ENCODE measurements at places on chromosomes 12 and 14. TPM values are rescaled to one million over a fixed set of nuclear protein-coding genes. Genes with fewer than 3 reads are reported as not detected.

Gene OTX2
- total RNA-seq: not detected

Gene RPS6KL1
- 7.6 TPM for total RNA-seq

Gene P2RX7
- 1.9 TPM for total RNA-seq

Gene CMKLR1
- total RNA-seq: 11.0 TPM

Gene LUM
- total RNA-seq: 130 TPM

Gene AQP2
- not detected for total RNA-seq

GRCh38 chr14:79658221-79658620, 553.1 kb downstream of the DIO2 start:
- DNase-seq: no peak

GRCh38 chr12:118537481-118537917, 161.1 kb downstream of the SUDS3 start:
- DNase-seq: no peak

DNA sequence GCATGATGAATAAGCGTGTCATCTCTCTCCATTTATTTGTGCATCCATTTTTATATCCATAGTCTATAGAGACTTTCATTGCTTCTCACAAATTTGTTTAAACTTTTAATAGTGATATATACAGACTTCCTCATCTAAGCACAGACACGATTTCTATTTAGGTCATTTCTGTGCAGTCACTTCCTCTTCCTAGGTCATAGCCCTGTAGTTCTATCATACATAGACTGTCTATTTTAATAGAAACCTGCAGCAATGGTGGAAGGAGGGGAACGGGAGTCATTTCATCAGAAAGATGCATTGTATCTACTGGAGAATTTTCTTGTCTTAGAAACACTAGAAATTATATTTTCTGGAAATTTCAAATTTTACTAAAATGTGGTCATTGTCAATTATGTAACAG, 133.4 kb upstream of the FGD4 start:
- DNase-seq: no peak

- DNase-seq: no peak
Observed at GRCh38 chr12:105850103-105850968, 288.4 kb downstream of the NUAK1 start.

DNA sequence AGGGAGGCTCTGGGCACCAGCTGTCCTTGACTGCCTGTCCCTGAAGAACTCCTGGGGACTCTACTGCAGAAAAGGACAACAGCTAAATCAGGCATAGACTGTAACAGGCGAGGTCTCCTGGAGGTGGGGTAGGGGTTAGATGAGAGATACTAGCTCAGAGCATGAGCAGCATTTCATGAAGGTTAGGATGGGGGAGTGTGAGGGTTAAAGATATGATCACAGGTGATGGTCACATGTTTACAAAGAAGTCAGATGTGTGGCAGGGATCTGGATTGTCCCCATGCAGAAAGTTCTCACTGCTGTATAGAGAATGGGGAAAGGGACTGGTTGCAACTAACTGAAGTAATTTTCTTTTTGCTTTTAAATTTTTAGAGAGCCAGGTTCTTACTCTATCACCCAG, 26.5 kb downstream of the TMEM229B start:
- DNase-seq: no peak

- DNase-seq: no peak
Observed at GRCh38 chr14:72941286-72941985, 15.2 kb downstream of the DCAF4 start.

DNA sequence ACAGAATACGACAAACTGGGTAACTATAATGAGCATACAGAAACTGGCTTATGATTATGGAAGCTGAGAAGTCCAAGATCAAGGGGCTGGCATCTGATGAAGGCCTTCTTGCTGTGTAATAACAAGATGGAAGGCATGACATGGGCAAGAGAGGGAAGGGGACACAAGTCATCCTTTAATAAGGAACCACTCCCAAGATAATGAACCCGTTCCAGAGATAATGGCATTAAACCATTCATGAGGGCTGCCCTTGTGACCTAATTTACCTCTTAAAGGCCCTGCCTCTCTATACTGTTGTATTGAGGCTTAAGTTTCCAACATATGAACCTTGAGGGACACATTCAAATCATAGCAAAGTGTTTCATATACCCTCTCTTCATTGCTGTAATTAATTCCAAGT, 4.6 kb upstream of the VTI1B start:
- DNase-seq: no peak

DNA sequence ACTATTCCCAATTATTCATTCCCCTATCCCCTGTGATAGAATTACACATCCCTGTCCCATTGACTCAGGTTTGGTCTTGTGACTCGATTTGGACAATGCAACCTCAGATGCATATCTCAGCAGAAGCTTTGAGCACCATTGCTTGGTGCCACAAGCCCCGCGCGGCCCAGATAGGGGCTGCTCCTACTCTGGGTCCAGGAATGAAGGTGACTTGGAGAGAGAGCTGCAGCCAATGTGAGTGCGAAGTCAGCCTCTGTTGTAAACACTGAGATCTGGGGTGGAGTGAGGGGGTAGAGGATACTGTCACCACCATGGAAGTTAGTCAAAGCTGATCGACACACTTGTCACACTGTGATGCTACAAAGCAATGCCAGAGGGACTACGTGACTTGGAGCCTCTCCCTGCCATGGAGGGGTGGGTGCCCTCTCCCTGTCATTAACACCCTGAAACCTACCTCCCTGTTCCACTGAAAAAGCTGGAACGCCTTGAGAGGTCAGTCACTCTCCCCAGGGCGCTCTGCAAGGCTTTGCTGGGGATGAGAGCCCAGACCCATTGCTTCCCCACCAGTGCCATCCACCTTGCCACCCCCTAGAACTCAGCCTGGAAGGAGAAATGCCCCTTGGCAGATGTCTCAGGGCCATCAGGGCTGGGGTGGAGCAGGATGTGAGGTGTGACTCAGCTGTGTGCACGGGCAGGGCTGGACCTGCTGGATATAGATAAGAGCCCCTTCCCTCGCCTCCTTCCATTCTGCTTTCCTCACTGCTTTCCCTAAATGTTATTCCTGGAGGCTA, 6.6 kb upstream of the PLEK2 start:
- no peak for DNase-seq

DNA sequence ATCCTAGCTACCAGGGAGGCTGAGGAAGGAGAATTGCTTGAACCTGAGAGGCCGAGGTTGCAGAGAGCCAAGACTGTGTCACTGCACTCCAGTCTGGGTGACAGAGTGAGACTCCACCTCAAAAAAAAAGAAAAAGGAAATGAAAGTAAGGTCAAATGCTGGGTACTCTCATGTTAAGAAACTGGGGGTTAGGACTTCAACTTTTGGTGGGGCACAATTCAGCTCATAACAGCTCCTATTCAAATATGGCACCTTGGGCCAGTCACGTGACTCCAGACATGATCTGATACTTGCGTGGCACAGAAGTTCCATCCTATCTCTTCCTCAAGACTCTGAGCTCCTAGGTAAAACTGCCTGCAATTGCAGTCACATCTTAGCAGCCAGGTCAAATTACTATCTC, 142.7 kb downstream of the EGLN3 start:
- no peak for DNase-seq

DNA sequence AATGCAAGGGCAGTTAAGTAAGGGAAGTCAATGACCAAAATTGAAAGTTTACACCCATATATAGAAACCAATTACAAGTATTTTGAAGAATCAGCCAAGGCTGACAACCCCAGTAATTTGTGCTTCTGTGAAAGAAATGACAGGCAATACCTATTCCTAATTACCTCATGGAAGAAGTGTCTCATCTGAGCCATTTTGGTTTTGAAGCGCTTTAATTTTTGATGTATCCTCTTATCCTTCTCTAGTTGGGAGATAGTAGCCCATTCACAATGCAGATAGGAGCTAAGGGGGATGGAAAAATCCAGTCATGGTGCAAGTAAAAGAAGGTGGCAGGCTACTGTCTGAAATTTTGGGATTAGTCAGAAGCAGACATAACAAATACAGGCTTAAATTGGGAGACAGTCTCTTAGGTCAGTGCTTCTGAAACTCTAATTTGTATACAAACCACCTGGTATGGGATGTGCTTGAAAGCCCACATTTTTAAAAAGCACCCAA, 30.4 kb upstream of the SUPT16H start:
- no peak for DNase-seq

DNA sequence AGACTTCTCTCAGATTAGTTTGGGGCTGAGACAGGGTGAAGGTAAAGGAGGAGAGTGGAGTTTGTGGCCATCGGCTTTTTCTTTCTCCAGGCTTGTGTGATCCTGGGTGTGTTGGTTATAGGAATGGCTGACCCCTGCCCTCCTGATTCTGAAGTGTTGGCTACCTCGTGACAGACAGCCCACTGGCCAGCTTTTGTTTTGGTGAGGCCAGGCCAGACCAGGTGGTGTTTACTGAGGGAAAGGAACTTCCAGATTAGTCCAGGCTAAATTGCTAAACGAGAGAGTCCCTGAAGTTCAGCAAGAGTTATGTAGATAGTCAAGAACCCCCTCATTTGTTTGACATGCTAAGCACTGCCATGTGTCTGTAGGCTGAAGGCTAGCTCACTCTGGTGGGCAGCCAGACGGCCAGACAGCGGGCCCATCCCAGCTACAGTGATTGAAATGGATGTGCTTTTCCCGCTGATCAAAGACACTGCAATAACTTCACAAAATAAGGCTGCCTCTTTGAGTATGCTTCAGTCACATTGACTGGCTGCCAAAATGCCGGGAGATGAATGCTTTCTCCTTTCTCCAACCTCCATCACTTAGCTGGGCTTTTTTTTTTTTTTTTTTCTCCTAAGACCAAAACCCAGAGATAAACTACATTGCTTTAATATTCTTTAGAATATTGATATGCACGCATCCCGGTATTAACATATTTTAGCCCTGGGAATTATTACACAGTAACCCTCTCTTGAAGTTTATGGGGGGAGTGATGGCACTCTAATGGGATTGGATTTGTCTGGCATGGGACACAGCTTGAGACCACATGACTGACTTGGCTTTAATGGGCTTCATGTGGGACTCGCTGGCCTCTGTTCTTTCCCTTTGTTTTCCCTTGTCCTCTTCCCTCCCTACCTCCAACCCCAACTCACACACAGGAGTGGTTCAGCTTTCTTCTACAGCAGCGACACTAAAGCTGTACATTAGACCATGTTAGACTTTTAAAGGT, 76.9 kb downstream of the SMOC1 start:
- no peak for DNase-seq

GRCh38 chr14:94101748-94102147, 8.8 kb upstream of the IFI27 start:
- DNase-seq: no peak

- DNase-seq: no peak
Observed at GRCh38 chr12:79710707-79711483, 20.1 kb upstream of the PAWR start.

- DNase-seq: no peak
Observed at GRCh38 chr12:104741497-104742367, 216.4 kb downstream of the SLC41A2 start.

DNA sequence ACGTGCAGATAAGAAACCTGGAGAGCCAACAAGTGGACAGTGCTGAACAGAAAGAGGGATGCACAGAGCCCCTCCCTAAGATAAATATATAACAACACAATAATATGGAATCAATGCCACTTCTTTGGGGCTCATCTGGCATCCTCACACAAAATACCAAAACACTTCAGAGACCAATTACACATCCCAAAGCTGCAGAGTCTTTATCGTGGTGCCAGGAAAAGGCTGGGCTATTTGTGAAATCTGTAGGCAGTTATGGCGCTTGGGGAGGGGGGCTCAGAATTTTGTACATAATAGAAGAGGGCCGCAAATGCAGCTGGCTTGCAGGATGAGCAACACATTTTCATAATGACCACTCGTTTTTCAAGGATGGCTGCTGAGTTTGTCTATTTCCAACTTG, 160.4 kb upstream of the NOS1 start:
- no peak for DNase-seq
